T-helper 2 cell treated with Interferon-gamma antibody and Interleukin-4, amounts not matched to agents 5 μg/mL and 100 μg/mL, for 36 hours (primary cell): ENCODE measurements at places on chromosomes 7 and 10.
A peak's percentile ranks its signal among the peaks of the same experiment; 100 is the strongest.

DNA sequence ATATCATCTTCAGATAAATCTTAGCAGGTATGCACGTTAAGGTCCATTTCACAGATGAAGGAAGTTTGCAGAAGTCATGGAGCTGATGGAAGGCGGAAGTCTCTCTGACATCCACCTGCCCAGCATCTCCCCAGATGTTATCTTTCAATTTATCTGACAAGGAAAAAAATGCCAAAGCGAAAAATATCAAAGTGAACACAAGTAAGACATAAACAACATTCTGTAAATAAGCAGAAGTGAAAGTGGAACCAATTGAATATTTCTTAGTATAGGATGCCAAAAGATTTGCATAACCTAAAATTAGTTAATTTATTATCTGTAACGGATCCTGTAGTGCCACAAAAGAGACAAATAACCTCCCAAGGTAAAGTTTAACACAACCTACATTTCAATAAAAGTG is 73.6 kb upstream of the NEBL start:
- no peak overlapping the region for H3K4me3 ChIP-seq
- H3K4me1 ChIP-seq = no peaks in the 10 kb centered on the region
- no peak for DNase-seq

DNA sequence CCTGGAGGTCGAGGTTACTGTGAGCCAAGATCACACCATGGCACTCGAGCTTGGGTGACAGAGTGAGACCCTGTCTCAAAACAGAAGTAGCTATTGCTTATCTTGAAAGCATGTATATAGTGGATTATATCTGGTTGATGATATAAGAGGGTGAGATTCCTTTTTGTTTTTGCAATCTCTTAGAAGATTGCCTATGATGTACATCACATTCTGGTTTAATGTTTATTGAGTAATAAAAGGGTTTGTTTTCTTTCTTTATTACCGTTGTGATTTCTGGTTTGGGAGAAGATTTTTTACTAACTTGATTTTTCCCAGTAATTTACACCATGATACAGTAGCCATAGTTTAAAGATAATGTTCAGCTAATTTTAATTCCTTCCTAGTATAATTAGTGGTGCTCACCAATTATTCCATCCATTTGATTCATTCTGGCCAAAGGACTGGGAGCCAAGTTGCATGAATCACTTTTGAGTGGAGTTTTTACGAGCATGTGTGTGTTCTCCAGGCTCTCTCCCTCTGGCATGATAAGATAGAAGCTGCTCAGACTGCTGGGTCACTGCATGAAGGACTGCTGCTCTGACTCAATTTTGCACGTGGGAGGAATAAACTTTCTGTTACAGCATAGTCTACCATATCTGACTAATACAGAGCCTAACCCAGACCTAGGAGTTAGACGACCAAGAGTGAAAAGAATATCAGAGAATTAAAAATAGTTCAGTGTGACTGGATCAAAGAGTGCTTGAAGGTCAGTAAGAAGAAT is 13.5 kb upstream of the TSPAN13 start:
- no peak overlapping the region for H3K27ac ChIP-seq
- no peak for DNase-seq
- H3K36me3 ChIP-seq = no peaks in the 10 kb centered on the region
- H3K4me3 ChIP-seq = no peak overlapping the region

DNA sequence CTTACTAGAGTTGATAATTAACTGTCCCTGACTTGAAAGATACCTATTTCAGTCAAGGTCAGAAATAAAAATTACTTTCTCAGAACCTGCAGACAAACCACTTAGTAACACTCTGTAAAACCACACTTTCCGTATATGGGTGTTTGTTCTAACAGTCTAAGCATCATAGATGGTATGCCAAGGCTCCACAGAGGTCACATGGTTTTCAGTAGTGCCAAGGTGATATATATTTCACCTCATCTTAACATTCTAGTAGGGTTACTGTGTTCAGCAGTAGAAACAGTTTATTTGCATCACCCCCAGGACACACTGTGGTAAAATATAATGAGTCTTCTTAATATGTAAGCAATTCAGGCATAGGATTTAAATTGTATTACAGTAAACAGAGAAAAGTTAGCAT is 61.5 kb downstream of the KCND2 start:
- no peaks in the 10 kb centered on the region for H3K36me3 ChIP-seq
- no peaks in the 10 kb centered on the region for H3K4me1 ChIP-seq
- no peak overlapping the region for H3K27ac ChIP-seq
- no peaks in the 10 kb centered on the region for H3K27me3 ChIP-seq
- H3K4me3 ChIP-seq = no peak overlapping the region
- no peak for DNase-seq

DNA sequence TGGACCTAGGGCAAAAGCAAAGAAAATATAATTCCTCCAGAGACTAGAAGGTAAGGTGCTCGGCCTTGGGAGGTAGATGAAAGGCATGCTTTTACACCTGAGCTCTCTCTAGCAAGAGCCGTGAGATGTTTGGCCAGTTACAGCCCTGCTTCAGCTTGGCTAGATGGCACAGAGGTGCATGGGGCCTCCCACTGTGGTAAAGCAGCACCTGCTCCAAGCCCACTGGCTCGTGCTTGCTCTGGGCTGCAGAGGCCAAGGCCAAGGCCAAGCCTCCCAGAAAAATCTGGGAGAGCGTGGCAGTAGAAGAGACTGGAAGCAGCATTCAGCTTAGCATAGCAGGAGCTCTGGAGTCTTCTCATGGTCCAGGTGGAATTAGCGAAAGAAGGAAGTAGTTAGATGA is 31.0 kb upstream of the OPALIN start:
- no peak overlapping the region for H3K4me3 ChIP-seq
- peaks cover 16% of the 10 kb centered on the region for H3K27me3 ChIP-seq
- DNase-seq = no peak

DNA sequence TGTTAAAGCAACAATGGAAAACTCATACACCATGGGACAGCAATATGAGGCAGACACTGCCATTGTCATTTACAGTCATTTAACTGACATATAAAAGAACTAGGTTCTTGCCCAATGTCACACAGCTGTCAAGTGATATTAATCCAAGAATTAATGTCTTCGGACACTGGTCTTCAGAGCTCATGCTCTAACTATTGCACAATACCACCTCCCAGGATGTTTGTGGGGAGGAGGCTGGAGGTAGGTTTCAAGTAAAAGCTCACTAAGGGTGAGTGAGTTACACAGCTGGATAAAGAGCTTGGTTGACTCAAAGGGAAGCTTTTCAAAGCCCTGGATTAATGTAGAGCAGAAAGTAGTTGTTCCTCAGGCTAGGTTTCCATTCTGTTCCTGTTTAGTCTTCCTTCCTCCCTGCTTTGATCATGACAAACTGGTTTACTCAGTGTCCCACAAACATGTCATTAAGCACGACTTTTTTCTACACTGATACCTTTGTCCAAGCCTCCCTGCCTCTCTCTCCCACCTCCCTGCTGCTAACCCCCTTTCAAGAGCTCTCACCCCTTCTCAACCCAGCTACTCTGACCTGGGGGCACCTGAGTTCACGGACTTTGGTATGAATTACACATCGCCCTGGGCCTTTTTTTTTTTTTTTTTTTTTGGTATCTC is 987 bp upstream of the EXOC6 start:
- no peak for DNase-seq
- peaks cover 32% of the 10 kb centered on the region for H3K4me1 ChIP-seq
- no peaks in the 10 kb centered on the region for H3K27me3 ChIP-seq
- peak overlapping the region; percentile 92 for H3K4me3 ChIP-seq
- peaks cover 4% of the 10 kb centered on the region for H3K36me3 ChIP-seq

DNA sequence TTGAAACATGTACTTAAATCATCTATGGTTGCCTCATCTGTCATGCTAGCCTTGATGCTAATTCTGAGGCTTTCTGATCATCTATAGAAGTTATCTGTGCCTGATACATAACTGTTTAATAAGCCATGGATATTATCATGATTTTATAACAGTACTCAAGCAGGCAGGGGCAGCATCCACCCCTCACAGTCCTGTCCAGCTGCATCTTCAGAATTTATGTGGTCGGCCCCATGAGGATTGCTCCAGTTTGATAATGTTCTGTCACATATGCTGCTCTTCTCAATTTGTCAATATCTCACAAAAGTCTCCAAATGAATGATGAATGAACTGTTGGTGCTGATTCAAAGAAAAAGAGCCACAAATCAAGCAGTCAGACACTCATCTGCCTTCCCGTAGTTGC is 335.1 kb upstream of the POM121L12 start:
- no peaks in the 10 kb centered on the region for H3K4me1 ChIP-seq
- no peak overlapping the region for H3K27ac ChIP-seq
- DNase-seq = no peak

DNA sequence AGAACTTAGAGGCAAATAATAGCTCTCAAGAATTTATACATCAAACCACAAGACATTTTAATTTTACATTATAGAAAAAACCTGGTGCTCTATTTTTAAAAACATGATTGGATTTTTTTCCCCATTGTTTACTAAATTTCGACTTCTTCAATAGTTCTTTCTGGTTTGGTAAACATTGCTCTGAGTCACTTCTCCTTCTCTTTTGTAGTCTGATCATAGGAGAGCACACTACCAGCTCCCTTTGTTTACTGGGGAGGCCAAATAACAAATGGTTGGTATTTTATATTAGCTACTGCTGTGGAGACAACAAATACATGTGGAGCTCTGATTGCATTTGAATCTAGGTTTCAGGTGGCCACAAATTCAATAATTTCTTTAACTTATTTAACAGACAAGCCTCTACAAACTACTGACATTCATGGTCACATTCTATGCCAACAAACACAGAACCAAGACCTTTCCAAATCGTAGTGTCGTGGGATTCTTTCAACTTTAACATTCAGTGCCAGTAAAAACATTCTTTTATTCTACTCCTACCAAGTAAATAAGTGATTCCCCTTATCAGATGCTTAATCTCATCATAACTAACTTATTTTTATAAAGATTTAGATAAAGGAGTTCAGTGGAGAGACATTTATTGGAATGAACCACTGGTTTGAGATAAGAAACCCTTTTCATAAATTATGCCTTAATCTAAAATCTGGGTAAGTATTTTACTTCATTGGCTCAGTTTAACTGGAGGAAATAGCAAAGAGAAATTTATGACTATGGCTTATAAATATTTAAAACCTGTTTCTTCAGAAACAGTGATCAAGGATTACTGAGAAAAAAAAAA is 17.7 kb upstream of the FXYD4 start:
- peaks cover 36% of the 10 kb centered on the region for H3K4me1 ChIP-seq
- no peak for DNase-seq
- peak overlapping the region; percentile 64 for H3K27ac ChIP-seq
- H3K36me3 ChIP-seq = peaks cover 5% of the 10 kb centered on the region
- peaks cover 17% of the 10 kb centered on the region for H3K27me3 ChIP-seq

DNA sequence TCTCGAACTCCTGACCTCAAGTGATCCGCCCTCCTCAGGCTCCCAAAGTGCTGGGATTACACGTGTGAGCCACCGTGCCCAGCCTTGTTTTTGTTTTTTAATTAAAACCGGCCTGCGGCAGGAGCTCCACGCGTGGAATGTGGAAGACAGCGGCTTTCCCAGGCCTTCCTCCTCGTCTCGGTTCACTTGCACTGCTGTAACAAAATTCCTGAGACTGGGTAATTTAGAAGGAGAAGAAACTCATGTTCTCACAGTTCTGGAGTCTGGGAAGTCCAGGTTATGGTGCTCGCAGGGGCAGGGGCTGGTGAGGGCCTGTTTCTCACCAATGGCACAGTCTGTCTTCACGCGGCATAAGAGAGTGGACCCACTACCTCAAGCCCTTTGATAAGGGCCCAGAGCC is 14.4 kb upstream of the CRYGN start:
- no peak for DNase-seq
- H3K4me3 ChIP-seq = no peak overlapping the region
- no peaks in the 10 kb centered on the region for H3K36me3 ChIP-seq

DNA sequence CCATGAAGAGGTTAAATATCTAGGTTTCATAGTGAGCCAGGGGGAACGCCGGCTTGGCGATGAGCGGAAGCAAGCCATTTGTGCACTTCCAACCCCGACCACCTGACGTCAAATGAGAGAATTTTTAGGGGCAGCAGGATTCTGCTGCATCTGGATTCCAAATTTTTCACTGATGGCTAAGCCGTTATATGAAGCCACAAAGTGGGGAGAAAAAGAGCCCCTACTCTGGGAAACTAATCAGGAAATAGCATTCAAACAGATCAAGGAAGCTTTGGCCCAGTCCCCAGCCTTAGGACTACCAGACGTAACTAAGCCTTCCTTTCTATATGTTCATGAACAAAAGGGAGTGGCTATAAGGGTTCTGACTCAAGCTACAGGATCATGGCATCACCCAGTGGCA is 12.9 kb upstream of the ADCK2 start:
- no peaks in the 10 kb centered on the region for H3K36me3 ChIP-seq
- H3K27me3 ChIP-seq = peaks cover 23% of the 10 kb centered on the region
- no peak for DNase-seq
- H3K4me3 ChIP-seq = no peak overlapping the region
- peaks cover 16% of the 10 kb centered on the region for H3K4me1 ChIP-seq
- H3K27ac ChIP-seq = no peak overlapping the region

- peak overlapping the region; percentile 92 for H3K4me3 ChIP-seq
- H3K36me3 ChIP-seq = peaks cover 53% of the 10 kb centered on the region
- H3K27me3 ChIP-seq = peaks cover 5% of the 10 kb centered on the region
- H3K27ac ChIP-seq = peak overlapping the region; percentile 93
- no peak for DNase-seq
These were observed 1.5 kb upstream of the GATA3 start for GRCh38 chr10:8052956-8053445.

- H3K4me3 ChIP-seq = no peak overlapping the region
- H3K27ac ChIP-seq = no peak overlapping the region
- DNase-seq = no peak
- no peaks in the 10 kb centered on the region for H3K36me3 ChIP-seq
- H3K27me3 ChIP-seq = peaks cover 1% of the 10 kb centered on the region
- peaks cover 2% of the 10 kb centered on the region for H3K4me1 ChIP-seq
These were observed 171.3 kb upstream of the HPS1 start for GRCh38 chr10:98617906-98618520.

GRCh38 chr7:68014031-68014736 is 1017.6 kb downstream of the TYW1 start:
- H3K27me3 ChIP-seq = no peaks in the 10 kb centered on the region
- no peak for DNase-seq
- H3K27ac ChIP-seq = no peak overlapping the region
- H3K36me3 ChIP-seq = no peaks in the 10 kb centered on the region

DNA sequence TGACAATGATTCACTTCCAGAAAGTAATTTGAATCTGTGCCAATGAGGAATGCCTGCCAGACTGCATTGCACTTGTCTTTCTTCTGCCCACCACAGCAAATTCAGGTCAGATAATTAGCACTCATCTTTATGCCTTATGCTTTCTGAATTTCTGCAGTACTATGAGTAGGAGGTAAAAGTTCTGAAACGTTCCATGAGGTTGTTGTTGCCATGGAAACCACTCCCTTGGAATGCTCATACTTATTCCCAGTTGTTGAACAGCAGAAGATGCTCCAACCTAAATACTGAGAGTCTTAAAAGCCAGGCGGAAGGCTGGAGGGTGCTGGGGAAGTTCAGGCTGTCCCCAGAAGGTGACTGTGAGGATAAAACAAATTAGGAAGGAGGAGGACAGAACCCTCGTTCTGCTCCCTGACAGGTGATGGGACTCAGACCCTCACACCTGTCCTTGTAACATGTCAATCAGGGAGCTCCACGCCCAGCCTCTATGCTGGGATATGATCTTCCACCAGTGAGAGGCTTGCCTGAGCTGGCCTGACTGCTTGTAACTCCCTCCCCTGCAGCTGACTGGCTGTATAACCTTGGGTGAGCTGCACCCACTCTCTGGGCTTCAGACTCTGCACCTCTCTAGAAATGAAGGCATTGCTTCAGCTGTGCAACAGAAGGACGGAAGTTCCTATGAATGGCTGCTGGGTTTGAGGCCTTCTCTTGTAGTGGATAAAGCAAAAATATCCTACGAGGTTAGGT is 554.3 kb upstream of the MGMT start:
- H3K27me3 ChIP-seq = no peaks in the 10 kb centered on the region
- peak overlapping the region; percentile 27 for H3K4me3 ChIP-seq
- DNase-seq = no peak
- peaks cover 4% of the 10 kb centered on the region for H3K36me3 ChIP-seq
